NCI-H187 (cell line): ENCODE measurements at places on chromosomes 1 and 21.
A peak's percentile ranks its signal among the peaks of the same experiment; 100 is the strongest.

DNA sequence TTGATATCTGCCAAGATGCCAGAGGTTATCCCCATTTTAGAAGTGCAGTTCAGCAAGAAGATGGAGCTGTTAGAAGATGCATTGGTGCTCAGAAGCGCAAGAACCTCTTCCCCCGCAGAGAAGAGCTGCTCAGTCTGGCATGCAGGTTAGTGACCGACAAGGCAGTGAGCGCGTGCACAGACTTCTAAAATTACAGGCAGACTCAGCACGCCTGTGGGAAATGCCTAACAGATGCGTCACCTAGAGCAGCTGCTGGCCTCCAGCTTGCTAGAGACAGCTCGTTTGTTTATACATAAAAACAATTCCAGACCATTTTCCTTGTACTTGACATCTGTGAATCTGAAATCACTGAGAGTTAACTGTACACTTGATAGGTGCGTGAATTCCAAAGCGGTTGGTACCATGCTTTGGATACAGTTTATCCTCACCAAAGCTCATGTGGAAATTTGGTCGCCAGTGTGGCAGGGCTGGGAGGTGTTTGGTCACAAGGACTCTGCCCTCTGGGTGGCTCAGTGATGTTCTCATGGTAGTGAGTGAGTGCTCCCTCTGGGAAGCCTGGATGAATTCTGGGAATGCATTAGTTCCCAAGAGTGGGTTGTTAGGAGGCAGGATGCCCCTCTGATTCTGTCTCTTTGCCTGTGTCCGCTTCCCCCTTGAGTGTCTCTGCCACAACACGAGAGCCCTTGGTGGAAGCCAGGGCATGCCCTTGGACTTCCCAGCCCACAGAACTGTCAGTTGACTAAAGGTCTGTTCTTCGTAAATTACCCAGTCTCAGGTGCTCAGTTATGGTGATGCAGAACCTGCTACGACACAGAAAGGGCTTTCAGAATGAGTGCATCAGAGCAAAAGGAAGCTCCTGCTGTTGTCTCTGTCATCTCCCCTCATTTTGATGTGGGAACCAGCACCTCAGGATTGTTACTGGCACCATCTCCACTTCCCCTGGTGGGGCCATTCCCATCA is 24.4 kb downstream of the SNAP47 start:
- no peak for DNase-seq

GRCh38 chr21:39518055-39518846 is 66.5 kb downstream of the SH3BGR start:
- peak; percentile 42 for DNase-seq

GRCh38 chr1:205812878-205813754 is at the start of gene SLC41A1:
Gene SLC41A1, minus strand, starts transcription at chr1:205813198. Its CDS starts 2,757 bp downstream, at chr1:205810441.
- DNase-seq = peak; percentile 99

- DNase-seq = no peak
Observed at GRCh38 chr1:41412748-41413147, 51.5 kb downstream of the FOXO6 start.

- no peak for DNase-seq
Observed at GRCh38 chr1:115977499-115978258, 1.4 kb downstream of the SLC22A15 start.

GRCh38 chr1:14778898-14779865 is 180.7 kb downstream of the KAZN start:
- no peak for DNase-seq

DNA sequence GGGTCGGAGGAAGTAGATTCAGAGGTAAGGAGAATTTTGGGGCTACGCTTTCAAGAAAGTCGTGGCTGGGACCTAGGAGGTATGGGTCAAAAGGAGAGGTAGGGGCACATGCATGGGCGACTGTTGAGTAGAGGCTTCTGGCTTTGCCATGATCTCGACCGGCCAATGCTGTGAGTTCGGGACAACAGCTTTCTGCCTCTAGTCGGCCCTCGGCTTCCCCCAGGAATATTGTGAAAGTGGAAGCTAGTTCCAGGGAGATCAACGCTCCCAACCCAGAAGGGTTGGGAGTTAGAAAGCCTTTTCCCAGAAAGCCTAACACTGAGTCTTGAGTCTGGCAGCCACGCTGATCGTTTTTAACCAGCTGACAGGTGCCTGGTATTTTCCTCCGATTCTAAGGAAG is 69.0 kb downstream of the ZNF678 start:
- no peak for DNase-seq

GRCh38 chr1:154843636-154844296 is 26.3 kb downstream of the KCNN3 start:
- no peak for DNase-seq

- no peak for DNase-seq
Observed at GRCh38 chr1:183995322-183996039, 42.0 kb downstream of the COLGALT2 start.

GRCh38 chr1:223454959-223455358 is 61.7 kb downstream of the CCDC185 start:
- no peak for DNase-seq

DNA sequence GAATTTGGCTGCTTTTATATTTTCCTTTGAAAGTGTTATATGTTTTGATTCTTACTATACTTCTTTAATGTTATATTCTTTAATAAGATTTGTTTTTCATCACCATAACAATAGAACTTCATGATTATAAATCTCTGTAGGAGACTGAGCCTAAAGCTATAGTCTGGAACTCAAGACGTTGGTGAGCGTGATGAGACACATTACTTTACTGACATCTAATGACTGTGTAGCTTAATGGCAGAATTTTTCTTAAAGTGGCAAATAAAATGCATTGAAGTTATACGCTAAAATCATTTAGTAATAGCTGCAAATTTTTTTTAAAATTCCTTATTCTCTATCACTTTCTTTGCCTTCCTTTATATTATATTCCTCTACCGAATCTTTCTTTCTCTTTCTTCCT is 56.1 kb upstream of the HAO2 start:
- no peak for DNase-seq

DNA sequence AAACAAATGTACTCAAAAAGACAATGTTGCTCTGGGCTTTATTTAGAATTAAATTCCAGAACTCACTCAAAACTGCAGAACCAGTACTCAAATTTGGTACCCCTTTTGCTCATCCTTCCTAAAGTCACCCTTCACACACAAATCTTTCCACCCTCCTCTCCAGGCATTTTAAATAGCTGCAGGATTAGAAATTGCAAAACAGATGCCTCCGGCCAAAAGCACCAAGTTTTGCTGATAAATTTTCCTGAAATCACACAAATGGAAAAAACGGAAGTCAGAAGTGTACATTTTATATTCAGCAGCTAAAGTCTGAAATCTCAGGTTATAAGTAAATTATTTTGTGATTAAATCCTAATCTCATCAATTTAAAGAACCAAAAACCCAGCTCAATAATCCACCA is 147.0 kb downstream of the NRIP1 start:
- DNase-seq = no peak

- no peak for DNase-seq
Observed at GRCh38 chr1:94240822-94241221, 3.4 kb upstream of the ARHGAP29 start.

- no peak for DNase-seq
Observed at GRCh38 chr21:45695086-45695485, 51.6 kb downstream of the PCBP3 start.

GRCh38 chr1:74402873-74403272 is 109.5 kb downstream of the LRRC53 start:
- DNase-seq = no peak

GRCh38 chr1:107450899-107451664 is 310.2 kb downstream of the NTNG1 start:
- DNase-seq = no peak

- no peak for DNase-seq
Observed at GRCh38 chr21:27645285-27645684, 678.4 kb upstream of the ADAMTS5 start.

- no peak for DNase-seq
Observed at GRCh38 chr1:183144752-183145151, 41.3 kb upstream of the LAMC2 start.

DNA sequence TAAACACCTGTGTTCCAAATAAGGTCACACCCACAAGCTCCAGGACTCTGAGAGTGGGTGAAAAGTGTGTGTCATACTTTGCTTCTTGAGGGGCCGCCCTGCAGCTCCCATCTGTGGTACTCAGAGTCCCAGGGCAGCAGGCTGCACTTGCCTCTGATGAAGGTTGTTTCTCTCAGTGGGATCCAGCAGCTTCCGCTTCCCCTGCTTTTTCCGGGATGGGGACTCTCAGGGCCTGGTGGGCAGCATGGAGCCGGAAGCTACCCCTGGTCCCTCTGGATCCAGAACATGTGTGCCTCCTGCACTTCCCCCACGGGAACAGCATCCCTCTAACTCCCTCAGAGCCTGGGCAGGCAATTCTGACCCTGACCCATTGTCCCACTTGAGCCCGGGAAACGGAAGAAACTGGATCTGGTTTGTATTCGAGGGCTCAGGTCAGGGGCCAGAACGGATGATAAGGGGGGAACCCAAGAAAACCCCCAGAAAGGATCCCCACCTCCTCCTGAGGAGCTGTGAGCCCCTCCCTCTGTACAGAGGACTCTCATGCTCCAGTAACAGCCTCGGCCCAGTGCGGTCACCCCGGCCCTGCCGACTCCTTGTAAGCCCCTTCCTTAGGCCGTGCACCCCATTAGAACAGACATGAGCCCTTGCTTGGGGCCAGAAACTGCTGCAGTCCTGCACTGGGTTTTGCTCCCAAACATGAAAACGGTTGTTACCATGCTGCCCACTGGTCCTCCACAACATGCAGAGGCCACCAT is 189.5 kb upstream of the C1orf174 start:
- DNase-seq = no peak

GRCh38 chr1:157371221-157371620 is 181.1 kb downstream of the FCRL5 start:
- DNase-seq = no peak

GRCh38 chr1:170126696-170127095 is 19.1 kb upstream of the NTMT2 start:
- DNase-seq = no peak

DNA sequence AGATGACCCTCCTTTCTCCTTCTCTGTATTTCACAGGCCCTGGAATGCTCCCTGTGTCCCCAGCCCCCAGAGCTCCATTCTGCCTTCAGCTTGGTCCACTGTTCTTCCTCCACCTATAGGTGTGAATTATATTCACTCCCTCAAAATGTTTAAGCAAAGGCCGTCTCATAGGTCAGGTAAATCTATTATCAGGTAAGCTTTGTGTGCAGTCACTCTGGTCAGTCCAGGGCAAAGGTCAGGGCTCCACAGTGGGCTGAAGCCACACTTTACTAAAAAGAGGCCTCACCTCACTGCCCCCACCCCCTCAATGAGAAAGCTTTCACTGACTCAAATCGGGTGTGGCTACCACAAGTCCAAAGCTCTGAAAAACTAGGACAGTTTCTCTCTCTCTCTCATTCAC is 65.9 kb downstream of the DNTTIP2 start:
- DNase-seq = no peak

- no peak for DNase-seq
Observed at GRCh38 chr1:205575294-205575885, 56.4 kb downstream of the ELK4 start.

GRCh38 chr1:8326265-8326664 is 8.4 kb downstream of the SLC45A1 start:
- no peak for DNase-seq

DNA sequence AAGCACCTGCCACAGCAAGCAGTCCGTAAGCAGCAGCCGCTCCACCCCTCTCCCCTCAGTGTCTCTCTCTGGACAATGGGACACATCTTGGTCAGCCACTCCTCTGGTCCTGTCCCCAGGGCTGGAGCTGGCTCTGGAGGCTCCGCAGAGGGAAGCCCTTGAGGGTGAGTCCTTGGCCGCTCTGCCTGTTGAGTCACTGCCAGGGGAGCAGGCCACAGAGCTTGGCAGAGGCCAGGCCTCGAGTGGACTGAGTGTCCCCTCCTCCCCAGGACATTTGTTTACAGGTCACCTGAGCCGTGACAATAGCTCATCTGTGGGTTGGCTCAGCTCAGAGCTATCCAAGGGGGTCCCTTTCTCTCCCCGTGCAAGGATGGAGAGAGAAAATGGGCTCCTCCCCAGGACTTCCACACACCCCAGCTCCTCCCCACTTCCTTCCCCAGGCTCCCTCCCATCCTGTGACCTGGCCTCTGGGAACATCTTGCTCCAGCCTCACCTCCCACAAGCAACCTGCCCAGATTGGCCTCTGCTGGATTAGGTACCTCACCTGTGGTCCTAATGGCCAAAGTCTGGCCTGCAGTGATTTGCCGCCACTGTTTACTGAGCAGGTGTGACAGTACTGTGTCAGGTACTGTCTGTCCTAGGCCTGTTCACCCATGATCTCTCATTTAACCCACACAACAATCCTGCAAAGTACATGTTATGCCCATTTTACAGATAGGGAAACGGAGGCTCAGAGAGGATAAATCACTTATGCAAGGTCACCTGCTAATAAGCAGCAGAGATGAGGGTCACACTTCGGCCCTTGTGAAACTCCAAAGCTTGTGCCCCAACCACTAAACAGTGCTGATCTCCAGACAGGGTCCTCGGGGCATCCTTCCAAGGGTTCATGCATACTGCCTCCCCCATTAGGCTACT is 4.8 kb downstream of the FAM131C start:
- DNase-seq = no peak

GRCh38 chr1:172179918-172180317 is 240.6 kb upstream of the C1orf105 start:
- no peak for DNase-seq

GRCh38 chr1:153302308-153302707 is 10.4 kb downstream of the PGLYRP3 start:
- DNase-seq = no peak

DNA sequence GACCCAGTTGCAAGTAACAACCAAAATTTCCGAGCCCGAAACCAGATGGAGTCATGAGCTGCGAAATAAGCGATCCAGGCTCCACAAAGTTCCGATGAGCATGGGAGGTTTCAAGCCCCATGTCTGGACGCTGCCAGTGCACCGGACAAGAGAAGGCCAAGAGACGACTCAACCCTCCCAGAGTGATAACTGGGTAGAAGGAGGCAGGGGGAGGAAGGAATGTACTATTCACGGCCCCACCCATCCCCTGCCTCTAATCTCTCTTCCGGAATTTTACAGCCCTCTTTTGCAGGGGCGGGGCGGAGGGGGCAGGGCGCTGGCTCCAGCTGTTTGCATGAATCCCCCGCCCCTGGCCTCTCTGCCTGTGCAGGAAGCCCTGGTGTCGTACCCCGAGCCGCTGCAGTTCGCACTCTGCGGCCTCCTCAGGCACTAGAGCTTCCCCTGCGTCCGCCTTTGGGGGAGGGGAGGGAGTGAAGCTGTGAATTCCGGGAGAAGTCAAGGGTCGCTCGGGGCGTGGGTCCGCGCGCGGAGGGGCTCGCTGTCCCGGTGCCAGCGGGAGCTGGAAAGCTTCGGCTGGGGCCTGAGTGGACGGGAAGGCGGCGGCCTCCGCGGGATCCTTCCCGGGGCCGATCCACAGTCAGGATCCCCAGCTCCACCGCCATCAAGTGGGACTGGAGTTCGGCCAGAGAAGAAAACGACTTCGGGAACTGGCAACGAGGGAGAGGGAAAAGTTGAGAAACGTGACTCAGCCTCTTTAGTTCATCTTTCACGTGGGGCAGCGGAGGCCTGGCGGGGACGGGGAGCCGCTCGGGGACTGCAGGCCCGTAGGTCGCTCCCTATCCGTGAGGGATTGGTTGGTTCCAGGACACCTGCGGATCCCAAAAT is 6.3 kb upstream of the PTP4A2 start:
- DNase-seq = no peak
